ENCODE measurements at places on chromosomes 7 and 10. TPM values are rescaled to one million over a fixed set of nuclear protein-coding genes. Genes with fewer than 3 reads are reported as not detected.
A peak's percentile ranks its signal among the peaks of the same experiment; 100 is the strongest.

DNA sequence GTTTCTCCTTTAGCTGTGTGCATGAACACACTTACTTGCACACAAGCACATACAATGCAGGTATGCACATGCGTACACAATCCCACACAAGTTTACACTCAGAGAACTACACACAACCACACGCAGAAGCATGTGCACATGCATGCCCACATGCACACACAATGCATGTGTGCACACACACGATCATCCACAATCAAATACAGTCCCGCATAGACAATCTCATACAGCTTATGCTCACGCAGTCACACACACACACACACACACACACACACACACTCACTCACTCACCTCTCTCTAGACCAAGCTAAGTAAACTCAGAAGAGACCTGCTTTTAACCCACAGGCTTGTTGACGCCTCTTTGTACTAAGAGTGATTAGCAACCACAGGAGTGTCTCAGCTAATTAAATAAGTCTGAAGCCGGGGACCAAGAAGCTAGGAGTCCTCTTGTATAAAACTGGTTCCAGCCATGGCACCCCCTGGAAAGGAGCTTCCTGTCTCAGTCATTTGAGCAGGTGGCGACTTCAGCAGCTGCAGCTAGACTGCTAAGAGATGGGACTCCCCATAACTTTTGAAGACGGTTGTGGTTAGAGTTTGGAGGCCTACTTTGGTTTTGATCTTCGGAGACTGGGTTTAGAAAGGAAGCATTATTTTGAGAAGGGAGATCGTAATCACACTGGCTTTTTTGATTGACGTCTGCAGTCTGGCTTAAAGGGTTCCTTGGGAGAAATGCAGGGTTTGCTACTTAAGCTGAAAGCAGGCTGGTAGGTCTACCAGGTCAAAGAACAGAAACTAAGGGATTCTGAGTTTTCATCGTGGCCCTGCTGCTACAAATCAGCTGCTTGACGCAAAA lies 82.3 kb upstream of the ADRB1 start:
- DNase-seq, result no peak

DNA sequence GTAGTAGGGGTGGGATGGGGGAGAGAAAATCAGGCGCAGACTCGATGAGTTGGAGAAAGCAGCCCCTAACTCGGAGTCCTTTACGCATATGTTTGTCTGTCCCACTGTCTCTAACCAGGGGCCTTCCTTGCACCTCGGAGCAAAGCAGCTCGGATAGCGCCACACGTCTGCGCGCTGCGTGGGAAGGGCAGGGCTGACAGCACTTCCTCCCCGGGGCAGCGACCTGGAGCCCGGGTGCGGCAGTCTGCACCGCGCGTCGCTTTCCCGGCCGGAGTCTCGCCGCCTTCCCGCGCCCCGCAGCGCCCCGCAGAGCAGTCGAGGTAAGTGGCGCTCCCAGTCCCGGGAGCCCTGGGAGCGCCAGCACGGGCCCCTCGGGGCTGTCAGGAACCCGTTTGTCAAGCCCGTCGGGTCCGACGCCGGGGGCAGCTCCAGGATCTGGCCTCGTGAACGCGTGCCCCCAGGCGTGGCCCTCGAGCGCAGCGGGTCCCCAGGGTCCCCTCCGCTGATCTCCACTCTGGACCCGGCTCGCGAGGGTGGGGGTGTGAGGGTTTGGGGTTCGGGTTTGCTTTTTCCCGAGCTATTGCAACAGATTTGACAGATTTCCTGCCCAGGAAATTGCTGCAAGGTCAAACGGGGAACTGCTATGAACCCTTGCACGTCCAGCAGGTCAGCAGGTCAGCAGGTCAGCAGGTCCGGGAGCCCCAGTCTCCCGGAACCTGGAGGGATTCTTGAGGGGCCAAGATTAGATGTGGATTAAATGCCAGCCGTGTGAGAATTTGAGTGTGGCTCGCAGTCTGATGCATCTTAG lies 597 bp downstream of the APBB1IP start:
- peak; percentile 57 for DNase-seq

The ARHGAP21 gene
- 104 TPM for total RNA-seq

GRCh38 chr7:39125846-39126245 lies 148.1 kb downstream of the POU6F2 start:
- no peak for DNase-seq

GRCh38 chr10:14328881-14329672 lies 1.6 kb downstream of the FRMD4A start:
- no peak for DNase-seq

DNA sequence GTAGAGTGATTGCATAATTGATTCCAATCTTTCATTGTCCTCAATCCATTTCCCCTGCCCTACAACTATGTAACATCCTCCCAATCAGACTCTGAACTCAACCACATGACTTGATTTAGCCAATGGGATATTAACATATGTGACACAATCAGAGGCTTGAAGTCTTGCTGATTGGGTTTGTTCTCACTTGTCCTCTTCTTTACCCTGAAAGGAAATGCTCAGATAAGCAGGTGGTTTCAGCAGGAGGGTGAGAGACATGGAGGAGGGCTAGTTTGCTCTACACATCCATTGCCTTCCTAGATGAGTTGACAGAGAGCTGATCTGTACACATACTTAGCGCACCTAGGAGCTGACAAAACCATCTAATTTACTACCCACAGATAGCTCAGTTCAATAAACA lies 669.4 kb downstream of the NRG3 start:
- DNase-seq, result no peak

DNA sequence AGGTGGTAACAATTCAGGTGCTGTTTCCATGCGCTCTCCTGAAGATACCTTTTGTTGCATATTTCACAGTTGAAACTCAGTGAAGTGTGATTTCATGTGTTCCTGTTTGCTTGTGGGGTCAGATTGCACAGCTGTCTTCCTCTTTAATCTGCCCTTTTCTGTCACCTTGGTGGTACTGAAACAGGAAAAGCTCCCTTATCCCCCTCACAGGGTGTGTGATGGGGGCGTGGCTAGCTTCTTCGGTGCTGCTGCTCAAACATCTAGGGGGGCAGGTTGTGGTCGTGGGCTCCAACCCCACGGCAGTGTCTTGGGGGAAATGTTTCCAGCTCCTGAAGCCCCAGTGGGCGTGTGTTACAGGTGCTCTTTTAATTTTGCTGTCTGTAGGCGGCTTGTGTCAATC lies 107.4 kb upstream of the KLF14 start:
- no peak for DNase-seq

DNA sequence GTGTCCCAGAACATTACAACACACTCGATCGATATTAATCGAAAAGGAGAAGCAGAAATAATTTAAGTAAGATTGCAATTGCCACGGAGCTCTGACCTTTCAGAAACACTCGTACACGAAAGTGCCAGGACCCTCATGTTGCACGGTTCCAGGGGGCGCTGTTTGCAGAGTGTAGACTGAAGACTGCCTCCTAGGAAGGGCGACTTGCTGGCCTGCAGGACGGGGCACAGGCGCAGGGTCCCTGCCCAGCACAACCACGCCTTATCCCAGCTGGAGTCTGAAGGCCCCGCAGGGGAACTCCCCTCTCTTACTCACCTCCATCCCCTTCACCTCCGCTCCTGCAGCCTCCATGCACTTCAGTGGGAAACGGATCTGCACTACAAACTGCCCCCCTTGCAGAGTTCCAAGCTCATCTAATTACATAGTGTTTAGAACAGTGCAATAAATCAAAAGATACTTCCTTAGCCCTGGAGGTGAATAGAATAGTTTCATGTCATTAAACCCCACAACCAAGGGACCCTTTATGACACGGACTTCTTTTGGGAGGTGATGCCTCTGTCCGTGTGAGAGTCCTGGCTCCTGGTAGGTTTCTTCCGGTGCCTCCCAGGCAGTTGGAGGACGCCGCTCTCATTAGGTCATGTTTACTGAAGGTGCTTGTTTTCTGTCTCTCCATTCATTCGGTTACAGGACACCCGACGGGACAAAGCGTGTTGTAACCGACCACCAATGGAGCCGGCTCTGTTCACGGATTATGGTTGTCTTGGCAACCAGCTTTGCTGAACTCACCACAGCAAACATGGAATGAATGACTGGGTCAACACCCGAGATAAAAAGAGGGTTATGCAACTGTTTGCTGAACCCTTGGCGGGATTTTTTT lies 262.2 kb downstream of the BAMBI start:
- DNase-seq, result peak; percentile 67

GRCh38 chr10:3433131-3433530 lies 260.5 kb upstream of the PITRM1 start:
- DNase-seq, result no peak

The FZD8 gene
- 43.5 TPM for total RNA-seq

The MMP21 gene
- total RNA-seq, result 0.31 TPM

GRCh38 chr7:76020031-76020714 lies 25.8 kb upstream of the TMEM120A start:
- peak; percentile 87 for DNase-seq

The PIK3AP1 gene
- 13.8 TPM for total RNA-seq

The OR9A2 gene
- total RNA-seq, result 0.71 TPM

DNA sequence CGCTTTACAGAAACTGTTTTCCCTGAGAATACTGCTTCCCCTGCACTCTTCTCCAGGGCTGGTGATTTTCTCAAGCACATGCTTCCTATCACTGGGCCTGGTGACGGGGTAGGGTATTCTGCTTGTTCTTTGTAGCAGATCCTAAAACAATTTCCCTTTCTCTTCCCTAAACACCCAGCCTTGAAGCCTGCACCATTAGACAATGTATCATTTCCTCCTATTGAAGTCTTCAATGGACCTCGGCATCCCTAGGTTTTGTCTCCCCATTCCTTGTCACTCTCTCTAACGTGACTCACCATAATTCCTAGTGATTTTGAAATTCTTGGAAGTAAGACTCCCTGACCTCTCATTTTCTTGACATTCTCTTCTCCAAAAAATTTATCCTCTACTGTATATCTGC lies 109.5 kb upstream of the GHITM start:
- no peak for DNase-seq

The CRPPA gene
- total RNA-seq, result 9.9 TPM

GRCh38 chr10:86123715-86124114 lies 242.9 kb downstream of the GRID1 start:
- no peak for DNase-seq

The TFEC gene
- 10.3 TPM for total RNA-seq

The ECHDC3 gene
- total RNA-seq, result 8.6 TPM

The CYP3A7 gene
- total RNA-seq, result not detected

DNA sequence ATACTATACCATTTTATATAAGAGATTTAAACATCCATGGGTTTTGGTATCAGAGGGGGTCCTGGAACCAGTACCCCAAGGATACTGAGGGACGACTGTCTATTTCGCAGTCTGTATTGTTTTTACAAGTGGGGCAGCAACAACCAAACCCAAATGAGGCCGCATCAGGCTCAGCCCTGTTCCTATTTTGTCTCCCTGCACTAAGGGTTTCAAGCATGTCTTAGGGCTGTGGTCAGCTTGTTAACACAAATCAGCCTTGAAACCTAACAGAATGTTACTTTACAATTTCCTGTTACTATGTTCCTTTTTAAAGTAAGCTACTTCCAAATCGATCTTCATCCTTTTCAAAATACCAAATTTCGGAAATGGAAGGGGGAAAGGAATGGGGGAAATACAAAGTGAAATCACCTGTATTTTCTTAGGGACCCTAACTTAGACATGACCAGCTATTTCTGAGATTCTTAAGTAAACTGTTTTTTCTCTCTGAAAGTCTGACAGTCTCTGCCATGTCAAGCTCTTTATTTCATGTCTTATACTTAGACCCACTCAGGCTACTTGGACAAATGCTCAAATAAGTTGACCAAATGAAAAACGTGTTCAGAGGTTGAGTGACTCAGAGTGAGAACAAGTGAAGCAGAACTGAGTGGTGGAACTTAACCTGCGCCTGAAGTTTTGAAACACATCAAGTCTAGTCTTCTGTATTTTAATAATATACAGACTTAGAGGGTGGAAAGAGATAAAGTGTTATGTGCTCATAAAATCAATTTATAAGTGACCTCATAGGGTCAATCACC lies 75.8 kb downstream of the C1GALT1 start:
- DNase-seq, result no peak

- no peak for DNase-seq
Measured at GRCh38 chr10:119233123-119233820, 25.9 kb downstream of the GRK5 start.

Data from sciatic nerve (tissue), 2 donors.